NCI-H187 treated with DMSO at 0.1 percent for 48 hours (cell line): ENCODE measurements at places on chromosomes 7 and 10.

GRCh38 chr7:28570970-28571288 lies 158.6 kb downstream of the CREB5 start:
- no peak for DNase-seq

- DNase-seq = no peak
These were observed 8.3 kb upstream of the RGS10 start for GRCh38 chr10:119550827-119551226.

- DNase-seq = no peak
These were observed 132.7 kb upstream of the HGF start for GRCh38 chr7:81902536-81902935.

DNA sequence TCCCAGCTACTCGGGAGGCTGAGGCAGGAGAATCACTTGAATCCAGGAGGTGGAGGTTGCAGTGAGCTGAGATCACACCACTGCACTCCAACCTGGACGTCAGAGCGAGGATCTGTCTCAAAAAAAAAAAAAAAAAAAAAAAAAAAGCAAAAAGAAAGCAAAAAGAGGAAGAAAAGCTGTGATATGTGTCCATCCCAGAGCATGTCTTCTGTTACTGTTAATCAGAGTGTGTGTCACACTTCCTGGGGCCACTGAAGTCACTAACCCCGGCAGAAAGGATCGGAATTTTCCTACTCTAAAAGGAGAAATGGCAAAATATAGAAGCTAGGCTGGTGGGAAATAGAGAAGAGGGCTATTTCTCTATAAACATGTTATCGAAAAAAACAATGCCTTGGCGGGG lies 11.9 kb downstream of the PIK3AP1 start:
- no peak for DNase-seq

GRCh38 chr10:72164617-72165016 lies 51.2 kb upstream of the ANAPC16 start:
- no peak for DNase-seq

GRCh38 chr10:79947083-79947415 lies 1.9 kb downstream of the SFTPD start:
- no peak for DNase-seq

- no peak for DNase-seq
These were observed 407.1 kb upstream of the MGMT start for GRCh38 chr10:129059977-129060376.

DNA sequence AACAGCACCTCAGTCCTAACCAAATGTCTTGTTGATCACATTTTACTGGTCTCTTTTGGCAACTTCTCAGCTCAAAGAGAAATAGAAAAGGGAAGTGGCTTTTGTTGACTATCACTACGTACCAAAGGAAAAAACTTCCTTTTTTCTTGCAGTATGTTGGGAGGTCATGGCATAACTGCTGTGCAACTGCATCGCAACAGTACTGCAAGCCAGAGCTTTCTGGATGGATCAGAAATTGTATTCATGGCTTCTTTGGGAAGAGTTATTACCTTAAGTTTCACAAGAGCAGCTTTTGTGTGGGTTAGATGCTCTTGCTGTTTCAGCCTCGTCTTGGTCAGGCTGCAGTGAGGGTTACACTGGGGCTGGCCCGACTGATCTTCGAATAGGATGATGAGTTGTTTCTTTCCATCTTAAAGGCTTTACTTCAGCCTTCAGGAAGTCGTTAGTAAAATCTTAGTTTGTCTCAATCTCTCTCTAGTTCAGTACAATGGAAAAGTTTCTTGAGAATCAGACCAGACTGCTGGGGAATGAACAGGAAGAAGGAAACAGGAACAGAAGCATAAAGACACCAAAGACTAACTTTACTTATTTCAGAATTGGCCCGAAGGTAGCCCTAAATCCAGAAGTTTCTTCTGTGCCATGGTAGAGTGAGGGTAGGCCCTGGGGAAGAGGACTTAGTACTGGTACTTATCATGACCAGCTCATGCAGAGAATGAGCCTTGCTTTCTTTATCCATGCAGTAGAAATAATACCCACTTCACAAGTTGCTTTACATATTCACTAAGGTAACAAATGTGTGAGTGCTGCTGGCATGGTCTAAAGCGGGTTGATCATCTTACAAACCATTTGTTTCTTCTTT lies 153.6 kb downstream of the CELF2 start:
- DNase-seq = no peak

DNA sequence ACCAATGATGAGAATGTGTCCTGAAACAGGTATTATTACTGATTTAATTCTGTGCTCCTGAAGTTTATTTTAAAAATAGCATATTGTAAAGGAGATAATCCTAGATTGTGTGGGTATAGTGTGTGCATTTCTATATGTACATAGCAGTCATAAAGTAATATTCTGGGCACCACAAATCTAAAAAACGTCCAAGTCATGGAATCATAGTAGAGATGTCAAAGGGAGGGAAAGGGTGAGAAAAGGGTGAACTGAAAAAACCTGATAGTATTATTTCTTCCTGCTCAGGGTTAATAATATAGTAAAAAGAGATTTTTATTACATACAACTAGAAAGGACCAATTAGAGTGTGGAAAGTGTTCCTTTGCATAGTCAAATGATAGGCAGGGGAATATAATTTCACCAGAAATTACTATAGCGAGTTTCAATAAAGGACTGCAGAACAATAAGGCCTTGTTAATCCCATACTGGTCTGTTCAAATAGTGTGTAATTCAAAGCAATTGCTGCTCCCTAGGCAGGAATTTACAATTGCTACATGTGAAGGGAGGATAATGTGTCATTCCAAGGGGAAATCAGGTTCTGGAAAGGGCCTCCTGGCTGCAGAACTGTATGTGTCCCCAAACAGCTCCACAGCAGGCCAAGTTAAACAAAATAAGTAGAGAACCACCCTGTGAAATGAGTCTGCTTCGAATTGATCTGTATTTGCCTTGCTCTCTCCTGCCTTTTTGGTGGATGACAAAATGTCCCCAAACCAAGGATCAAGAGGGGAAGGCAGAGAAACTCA lies 42.5 kb upstream of the KMT2E start:
- DNase-seq = no peak

GRCh38 chr7:46534664-46535588 lies 613.9 kb upstream of the IGFBP3 start:
- DNase-seq = no peak

DNA sequence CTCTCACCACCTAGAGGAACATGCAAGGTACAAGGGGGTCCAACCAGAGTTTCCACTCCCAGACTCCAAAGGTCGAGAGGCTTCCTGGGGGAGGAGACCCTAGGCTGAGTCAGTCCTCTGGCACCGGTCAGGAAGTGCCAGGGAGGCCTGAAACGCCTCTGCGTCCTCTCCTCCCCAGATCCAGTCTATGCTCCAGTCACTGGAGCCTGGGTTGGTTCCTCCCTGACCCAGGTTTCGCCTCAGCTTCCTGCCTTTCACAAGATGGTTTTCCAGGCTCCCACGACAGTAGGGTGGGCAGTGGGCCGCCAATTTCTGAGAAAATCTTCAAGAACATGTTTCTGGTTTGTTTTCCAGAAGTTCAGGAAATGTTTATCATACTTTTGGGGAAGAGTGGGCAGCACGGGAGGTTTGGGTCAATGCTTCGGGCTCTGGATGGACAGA lies 30.0 kb downstream of the DUSP5 start:
- no peak for DNase-seq

DNA sequence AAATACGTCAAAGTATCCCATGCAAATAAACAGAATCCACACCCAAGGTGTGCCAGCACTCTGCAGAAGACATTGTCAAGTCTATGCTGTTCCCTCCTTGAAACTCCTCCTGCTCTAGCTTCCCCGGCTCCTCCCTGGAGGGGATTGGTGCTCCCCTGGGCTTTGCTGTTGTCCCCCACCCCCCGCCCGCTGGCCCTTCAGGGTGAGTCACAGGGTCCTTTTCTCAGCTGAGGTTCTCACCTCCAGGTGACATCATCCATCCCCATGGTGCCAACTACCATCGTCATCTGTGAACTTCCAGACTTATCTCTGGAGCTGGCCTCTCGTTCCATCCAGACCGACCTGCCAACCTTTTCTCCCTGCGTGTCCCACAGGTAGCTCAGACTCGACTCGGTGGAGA lies 77.0 kb downstream of the ITIH5 start:
- no peak for DNase-seq

DNA sequence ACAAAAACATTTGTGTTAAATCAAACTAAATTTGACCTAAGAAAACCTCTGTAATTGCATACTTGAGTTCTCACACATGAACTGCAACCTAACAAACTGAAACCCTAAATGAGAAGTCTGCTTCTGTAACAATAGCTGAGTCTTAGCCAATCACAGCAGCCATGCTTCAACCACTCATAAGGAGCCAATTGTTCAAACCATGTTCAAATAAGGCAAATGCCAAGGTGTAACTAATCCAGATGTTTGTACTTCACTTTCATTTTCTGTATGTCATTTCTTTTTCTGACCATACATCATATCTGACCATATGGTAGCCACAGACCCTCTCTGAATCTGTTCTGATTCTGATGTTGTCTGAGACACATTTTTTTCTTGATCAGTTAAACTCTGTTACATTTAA lies 47.5 kb upstream of the ANTXRL start:
- no peak for DNase-seq

DNA sequence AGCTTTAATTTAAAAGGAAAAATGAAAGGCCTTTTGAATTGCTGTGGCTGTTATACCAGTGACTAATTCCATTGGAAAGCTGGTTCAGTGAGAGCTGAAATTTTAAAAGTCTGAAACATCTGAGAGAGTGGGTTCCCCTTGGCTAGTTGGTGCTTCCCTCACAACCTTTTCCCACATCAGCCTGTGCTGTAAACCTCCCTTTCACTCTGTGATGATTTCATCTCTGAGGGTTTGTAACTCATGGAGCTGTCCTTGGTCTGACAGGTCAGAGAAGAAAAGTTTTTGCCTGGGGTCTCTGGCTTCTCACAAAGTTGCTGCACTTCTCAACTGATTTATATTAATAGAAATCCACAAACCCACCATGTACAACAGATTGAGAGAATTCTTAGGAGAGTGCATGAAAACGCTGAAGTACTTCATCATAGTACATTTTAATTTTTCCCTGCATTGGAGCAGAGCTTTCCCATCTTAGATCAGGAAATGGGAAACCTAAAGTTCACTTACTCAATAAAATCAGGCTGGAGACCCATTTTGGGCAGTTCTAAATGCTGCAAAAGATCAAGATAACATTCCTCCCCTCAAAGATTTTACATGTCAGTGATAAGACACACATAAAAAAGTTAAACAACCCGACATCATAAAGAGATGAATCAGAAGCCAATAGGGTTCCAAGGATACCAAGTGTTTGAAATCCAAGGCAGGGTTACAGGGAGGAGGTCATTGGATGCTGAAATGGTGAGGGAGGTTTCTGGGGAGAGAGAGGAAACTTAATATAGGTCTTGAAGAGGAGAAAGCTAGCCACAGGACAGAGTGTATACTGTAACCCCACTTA lies 157.0 kb upstream of the MKLN1 start:
- DNase-seq = no peak

DNA sequence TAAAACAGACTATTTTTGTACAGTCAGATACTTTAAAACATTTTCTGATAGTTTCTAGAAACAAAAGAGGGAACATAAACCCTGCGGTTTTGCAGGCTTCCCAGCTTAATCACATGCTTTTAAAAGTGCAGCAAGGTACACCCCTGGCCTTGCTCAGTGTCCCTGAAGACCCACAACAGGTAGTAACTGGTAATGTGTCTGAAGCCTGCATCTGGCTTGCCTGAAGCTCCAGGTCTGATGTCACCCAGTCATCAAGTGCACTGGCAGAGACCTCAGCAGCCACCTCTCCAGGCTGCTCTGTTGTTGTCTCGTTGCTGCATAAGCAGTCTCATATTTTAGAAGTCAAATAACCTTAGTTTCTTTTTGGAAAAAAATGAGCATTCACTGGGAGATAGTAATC lies 376.1 kb upstream of the MTPN start:
- DNase-seq = no peak

DNA sequence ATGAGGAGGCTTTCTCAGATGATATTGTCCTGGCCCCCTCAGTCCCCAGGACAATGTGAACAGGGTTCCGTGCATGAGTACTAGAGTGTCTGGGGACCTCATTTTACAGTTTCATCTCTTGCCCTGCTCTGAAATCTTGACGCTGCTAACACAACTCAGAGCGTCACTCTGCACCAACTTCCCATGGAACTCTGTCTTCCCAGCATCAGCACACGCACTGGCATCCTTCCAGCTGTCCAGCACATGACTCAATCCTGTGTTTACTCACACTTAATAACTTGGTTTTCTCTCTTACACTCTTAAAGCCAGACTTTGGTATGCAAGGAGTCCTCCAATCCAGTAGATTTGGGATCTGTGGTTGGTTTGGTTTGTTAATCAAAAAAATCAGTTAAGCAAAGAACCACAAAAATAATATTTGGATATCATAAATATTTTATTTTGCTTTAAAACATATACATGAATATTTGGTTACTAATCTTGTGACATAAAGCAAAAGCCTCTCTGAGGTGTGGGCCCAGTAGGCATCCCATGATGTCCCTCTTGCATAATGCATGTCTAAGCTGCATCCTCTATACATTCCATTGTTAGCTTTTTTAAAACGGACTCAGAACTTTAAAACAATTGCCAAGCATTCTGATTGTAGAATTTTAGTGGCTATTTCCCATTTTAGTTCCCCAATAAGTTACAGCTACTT lies 131.0 kb downstream of the CXCL12 start:
- DNase-seq = no peak

DNA sequence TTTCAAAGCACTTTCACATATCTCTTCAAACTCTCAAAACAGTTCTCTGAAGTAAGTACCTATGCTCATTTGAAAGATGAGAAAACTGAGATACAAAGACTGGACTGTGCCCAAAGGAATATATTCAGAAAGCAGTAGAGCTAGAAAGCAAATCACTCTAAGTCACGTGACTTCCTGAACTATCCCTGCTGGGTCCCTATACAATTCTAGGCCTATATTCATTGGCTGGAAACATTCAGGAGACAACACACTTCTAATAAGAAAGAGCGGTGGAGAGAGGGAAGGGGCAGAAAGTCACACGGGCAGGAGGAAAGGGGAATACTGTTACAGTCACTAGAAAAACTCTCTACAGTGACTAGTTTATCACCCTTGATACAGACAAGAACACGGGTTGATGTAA lies 140.0 kb downstream of the CHCHD3 start:
- DNase-seq = no peak

DNA sequence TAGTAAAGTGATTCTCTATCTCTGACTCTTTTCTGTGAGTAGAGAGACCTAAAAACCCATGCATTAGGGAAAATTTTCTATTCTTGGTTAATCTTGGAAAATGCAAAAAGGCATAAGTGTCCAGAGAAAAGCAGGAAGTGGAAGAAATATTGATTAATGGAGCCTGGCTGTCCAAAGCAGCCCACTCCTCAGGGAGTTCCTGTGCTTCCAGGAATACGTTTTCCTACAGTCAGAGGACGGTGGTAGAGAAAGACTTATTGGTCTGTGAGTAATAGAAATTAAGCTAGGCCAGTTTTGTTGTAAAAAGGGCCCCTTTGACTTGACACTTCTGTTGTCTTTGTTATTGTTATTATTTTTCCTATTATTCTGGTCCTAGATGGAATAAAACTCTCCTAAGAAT lies 157.8 kb downstream of the NRP1 start:
- no peak for DNase-seq

DNA sequence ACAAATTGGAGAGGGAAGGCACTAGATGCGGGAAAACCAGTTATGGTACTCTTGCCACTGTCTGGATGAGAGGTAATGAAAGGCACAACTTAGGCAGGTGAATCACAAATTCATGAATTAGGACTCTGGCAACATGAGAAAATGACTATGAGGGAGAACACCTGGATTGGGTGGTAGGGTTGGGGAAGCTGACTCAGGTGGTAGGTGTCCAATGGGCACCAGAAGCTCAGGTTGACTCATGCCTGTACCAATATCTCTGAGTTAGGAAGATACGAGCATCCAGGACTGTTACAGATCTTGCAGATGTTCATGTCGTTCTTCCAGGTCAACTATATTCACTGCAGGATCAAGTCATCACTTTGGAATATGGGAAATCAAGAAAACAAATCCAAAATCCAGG lies 56.7 kb downstream of the NPY start:
- no peak for DNase-seq
